NCI-H226 (cell line): ENCODE measurements at places on chromosomes 12 and 14.

- no peak for DNase-seq
These were observed 409.2 kb upstream of the TMPO start for GRCh38 chr12:98106031-98106683.

- DNase-seq: no peak
These were observed 148.1 kb downstream of the SYT1 start for GRCh38 chr12:79012636-79013035.

- no peak for DNase-seq
These were observed 369.1 kb upstream of the NOVA1 start for GRCh38 chr14:26966908-26967307.

- DNase-seq: no peak
These were observed 2.9 kb upstream of the SMOC1 start for GRCh38 chr14:69876221-69876847.

- DNase-seq: peak; percentile 95
These were observed 663 bp downstream of the NCKAP5L start for GRCh38 chr12:49827401-49828099.

GRCh38 chr12:7403466-7403865, 40.5 kb downstream of the CD163L1 start:
- DNase-seq: no peak

DNA sequence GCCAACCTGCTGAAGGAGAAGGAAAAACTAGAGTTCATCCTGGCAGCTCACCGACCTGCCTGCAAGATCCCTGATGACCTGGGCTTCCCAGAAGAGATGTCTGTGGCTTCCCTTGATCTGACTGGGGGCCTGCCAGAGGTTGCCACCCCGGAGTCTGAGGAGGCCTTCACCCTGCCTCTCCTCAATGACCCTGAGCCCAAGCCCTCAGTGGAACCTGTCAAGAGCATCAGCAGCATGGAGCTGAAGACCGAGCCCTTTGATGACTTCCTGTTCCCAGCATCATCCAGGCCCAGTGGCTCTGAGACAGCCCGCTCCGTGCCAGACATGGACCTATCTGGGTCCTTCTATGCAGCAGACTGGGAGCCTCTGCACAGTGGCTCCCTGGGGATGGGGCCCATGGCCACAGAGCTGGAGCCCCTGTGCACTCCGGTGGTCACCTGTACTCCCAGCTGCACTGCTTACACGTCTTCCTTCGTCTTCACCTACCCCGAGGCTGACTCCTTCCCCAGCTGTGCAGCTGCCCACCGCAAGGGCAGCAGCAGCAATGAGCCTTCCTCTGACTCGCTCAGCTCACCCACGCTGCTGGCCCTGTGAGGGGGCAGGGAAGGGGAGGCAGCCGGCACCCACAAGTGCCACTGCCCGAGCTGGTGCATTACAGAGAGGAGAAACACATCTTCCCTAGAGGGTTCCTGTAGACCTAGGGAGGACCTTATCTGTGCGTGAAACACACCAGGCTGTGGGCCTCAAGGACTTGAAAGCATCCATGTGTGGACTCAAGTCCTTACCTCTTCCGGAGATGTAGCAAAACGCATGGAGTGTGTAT, 2.4 kb downstream of the FOS start:
- DNase-seq: no peak

DNA sequence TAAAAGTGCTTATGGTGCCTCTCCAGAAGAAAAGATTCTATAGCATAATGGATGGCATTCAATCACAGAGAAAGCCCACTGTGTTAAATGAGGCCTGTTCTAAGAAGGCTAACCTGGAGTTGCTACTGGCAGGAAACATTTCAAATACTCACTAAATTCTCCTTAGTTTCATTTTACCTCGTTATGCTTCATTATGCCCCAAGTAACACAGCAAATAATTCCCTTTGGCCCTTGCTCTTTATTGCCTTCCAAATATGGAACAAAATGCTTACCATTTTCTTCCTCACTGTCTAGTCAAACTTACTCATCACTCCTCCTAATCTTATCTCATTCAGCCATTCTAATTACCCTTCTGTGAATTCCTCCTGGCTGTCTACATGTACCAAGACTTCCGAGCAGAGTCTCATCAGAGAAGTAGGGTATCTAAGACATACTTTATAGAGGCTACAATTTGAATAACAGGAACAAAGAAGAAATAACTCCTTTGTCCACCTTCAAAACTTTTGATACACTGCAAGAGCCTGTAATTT, 292.1 kb upstream of the CLEC14A start:
- no peak for DNase-seq

DNA sequence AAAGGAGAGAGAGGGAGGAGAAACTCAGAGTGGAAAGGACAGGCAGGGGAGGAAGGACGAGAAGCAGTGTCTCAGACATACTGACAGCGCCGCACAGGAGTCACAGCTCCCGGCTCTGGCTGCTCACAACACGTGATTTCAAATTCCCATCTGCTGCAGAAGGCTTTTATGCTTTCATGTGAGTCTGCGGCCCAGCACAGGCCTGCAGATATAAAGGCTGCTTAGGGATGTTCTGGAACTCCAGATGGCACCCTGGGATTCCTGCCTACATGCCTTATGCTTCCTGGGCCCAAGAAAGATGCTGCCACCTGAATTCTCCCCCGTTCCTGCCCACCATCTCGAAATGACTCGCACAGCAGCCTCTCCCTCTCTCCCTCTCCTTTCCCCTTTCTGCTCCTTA, 89.6 kb downstream of the NUAK1 start:
- no peak for DNase-seq

- no peak for DNase-seq
These were observed 625 bp downstream of the ANGEL1 start for GRCh38 chr14:76812093-76812421.
